ENCODE measurements at places on chromosomes 1 and 21.

GRCh38 chr1:39761557-39762260, 9.4 kb downstream of the OXCT2 start:
- H3K4me3 ChIP-seq = no peak overlapping the region
- H3K27me3 ChIP-seq = no peaks in the 10 kb centered on the region
- no peaks in the 10 kb centered on the region for H3K4me1 ChIP-seq
- no peak overlapping the region for H3K27ac ChIP-seq
- DNase-seq = no peak

- H3K4me1 ChIP-seq = peaks cover 8% of the 10 kb centered on the region
- H3K27me3 ChIP-seq = no peaks in the 10 kb centered on the region
- no peak for DNase-seq
Observed at GRCh38 chr1:56450004-56450666, 129.2 kb downstream of the PLPP3 start.

- DNase-seq = no peak
- no peaks in the 10 kb centered on the region for H3K4me1 ChIP-seq
- H3K27ac ChIP-seq = no peak overlapping the region
- no peaks in the 10 kb centered on the region for H3K36me3 ChIP-seq
- H3K4me3 ChIP-seq = no peak overlapping the region
Observed at GRCh38 chr1:230589951-230590350, 52.3 kb upstream of the COG2 start.

- no peak overlapping the region for H3K27ac ChIP-seq
- no peak for DNase-seq
- no peaks in the 10 kb centered on the region for H3K36me3 ChIP-seq
- H3K27me3 ChIP-seq = no peaks in the 10 kb centered on the region
- H3K4me1 ChIP-seq = no peaks in the 10 kb centered on the region
Observed at GRCh38 chr1:226414098-226414698, 6.3 kb upstream of the PARP1 start.

DNA sequence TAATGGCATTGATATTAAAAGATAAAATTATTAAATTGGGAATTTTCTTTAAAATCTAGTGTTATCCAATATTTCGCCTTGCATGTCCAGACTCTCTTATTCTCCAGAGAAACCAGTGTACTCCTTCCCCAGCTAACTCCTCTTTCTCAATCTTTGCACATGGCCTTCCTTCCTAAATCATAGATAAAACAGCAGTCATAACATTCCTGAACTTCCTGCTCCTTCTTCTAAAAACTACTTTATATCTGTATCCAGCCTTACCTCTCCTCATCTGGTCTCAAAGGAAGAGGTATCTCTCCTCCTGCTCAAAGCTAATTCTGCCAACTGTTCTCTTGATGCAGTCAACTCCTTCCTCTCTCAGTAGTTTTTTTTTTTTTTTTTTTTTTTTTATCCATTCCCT, 39.5 kb upstream of the NEK7 start:
- no peaks in the 10 kb centered on the region for H3K27me3 ChIP-seq
- no peaks in the 10 kb centered on the region for H3K4me1 ChIP-seq
- no peaks in the 10 kb centered on the region for H3K36me3 ChIP-seq
- H3K4me3 ChIP-seq = no peak overlapping the region

GRCh38 chr21:44741921-44742320, 30.5 kb upstream of the TSPEAR start:
- no peaks in the 10 kb centered on the region for H3K4me1 ChIP-seq
- no peaks in the 10 kb centered on the region for H3K36me3 ChIP-seq
- no peak overlapping the region for H3K27ac ChIP-seq
- DNase-seq = no peak
- H3K27me3 ChIP-seq = no peaks in the 10 kb centered on the region
- H3K4me3 ChIP-seq = no peak overlapping the region

DNA sequence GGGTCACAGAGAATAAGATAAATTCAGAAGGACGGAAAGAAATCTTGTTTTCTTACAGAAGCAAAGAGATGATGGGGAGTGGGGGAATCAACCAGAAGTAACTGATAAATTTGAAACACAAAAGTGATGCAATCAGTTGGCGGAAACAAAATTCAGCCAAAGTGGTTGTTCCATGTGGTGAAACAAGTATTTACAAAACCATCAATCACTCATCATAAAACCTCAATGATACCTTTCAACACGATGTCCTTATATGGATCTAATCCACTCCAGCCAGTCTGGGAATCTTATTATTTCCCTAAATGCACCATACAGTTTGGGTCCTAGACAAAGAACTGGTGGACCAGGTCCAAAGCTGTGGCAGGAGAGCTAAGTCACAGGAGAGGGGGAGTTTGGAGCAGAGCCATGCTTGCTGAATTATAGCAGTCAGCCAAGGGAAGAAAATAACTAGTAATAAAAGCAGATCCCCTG, 303.8 kb upstream of the LRRC7 start:
- H3K4me1 ChIP-seq = peaks cover 4% of the 10 kb centered on the region
- H3K4me3 ChIP-seq = no peak overlapping the region
- no peak overlapping the region for H3K27ac ChIP-seq
- DNase-seq = no peak
- H3K27me3 ChIP-seq = no peaks in the 10 kb centered on the region

DNA sequence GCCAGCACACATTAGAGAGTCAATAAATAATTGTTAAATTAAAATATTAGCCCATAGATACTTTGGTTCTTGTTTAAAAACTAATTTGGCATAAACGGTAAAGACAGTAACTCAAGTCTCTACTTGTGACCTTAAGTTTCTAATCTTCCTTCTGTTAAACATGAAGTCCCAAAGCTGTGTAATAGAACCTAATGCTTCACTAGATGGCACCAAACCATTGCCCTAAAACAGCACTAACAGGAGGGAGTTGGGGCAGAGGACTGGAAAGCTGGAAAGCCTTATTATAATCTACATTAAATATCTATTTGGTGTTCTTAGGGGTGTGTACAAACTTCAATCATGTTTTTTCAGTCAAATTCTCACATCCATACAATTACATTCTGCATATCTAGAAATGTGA, 176.7 kb downstream of the OLFM3 start:
- H3K4me3 ChIP-seq = no peak overlapping the region
- H3K27ac ChIP-seq = no peak overlapping the region
- no peaks in the 10 kb centered on the region for H3K27me3 ChIP-seq
- DNase-seq = no peak
- no peaks in the 10 kb centered on the region for H3K4me1 ChIP-seq

GRCh38 chr21:39046236-39046916, 136.9 kb downstream of the PSMG1 start:
- no peak overlapping the region for H3K4me3 ChIP-seq
- H3K36me3 ChIP-seq = no peaks in the 10 kb centered on the region
- DNase-seq = peak; percentile 61
- no peaks in the 10 kb centered on the region for H3K27me3 ChIP-seq
- no peak overlapping the region for H3K27ac ChIP-seq
- no peaks in the 10 kb centered on the region for H3K4me1 ChIP-seq

DNA sequence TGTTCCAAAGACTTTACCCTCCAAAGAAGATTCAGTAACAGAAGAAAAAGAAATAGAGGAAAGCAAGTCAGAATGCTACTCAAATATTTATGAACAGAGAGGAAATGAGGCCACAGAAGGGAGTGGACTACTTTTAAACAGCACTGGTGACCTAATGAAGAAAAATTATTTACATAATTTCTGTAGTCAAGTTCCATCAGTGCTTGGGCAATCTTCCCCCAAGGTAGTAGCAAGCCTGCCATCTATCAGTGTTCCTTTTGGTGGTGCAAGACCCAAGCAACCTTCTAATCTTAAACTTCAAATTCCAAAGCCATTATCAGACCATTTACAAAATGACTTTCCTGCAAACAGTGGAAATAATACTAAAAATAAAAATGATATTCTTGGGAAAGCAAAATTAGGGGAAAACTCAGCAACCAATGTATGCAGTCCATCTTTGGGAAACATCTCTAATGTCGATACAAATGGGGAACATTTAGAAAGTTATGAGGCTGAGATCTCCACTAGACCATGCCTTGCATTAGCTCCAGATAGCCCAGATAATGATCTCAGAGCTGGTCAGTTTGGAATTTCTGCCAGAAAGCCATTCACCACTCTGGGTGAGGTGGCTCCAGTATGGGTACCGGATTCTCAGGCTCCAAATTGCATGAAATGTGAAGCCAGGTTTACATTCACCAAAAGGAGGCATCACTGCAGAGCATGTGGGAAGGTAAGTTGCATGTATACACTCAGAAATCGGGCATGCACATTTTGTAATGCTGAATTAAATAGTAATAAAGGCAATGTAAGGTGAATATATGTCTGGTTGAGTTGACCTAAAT, 97.2 kb downstream of the ZFYVE9 start:
- no peaks in the 10 kb centered on the region for H3K27me3 ChIP-seq
- H3K4me3 ChIP-seq = no peak overlapping the region
- peaks cover 2% of the 10 kb centered on the region for H3K36me3 ChIP-seq

DNA sequence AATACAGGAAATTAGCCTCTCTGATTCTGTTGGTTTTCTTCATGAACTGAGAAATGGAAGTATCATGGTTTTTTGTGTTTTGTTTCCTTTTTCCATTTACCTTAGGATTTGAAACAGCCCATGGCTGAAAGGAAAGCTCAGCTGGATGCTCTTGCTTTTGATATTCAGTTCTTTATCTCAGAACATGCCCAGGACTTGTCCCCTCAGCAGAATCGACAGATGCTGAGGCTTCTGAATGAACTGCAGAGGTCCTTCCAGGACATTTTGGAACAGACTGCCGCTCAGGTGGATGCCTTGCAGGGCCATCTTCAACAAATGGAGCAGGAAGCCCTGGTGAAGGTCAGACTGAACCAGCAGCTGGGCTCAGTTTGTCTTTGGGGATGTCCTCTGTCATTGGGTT, 142.4 kb downstream of the MACF1 start:
- peaks cover 16% of the 10 kb centered on the region for H3K36me3 ChIP-seq
- H3K27ac ChIP-seq = no peak overlapping the region
- no peak for DNase-seq

DNA sequence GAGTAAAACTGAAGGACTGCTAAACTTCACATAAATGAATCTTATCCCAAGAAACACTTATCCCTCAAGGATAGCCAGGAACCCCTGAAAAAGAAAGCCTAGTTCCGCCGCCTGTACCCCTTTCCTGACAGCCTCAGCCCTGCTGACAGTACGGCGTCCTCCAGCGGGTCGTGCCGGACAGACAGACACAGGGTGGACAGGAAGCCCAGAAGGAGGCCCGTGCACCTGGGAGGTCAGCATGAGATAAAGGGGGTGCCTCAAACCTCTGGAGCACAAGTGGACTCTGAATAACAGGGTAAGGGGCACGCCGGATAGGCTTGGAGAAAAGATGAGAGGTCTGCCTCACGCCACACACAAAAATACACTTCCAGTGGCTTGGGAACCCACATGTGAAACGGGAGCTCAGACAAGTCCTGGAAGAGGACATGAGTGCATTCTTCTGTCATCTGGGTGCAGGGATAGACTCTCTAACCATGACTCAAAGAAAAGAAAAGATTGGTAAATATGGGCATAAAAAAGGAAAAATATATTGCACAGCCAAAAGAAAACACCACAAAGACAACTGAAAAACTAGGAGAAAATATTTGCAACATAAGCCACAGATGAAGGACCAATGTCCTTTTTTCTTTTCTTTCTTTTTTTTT, 17.3 kb upstream of the ADARB1 start:
- no peaks in the 10 kb centered on the region for H3K27me3 ChIP-seq
- no peak overlapping the region for H3K27ac ChIP-seq
- H3K4me3 ChIP-seq = no peak overlapping the region

- DNase-seq = no peak
- H3K4me3 ChIP-seq = no peak overlapping the region
- no peaks in the 10 kb centered on the region for H3K4me1 ChIP-seq
Observed at GRCh38 chr21:29893687-29894086, 46.1 kb downstream of the GRIK1 start.

- H3K4me1 ChIP-seq = no peaks in the 10 kb centered on the region
- no peak overlapping the region for H3K27ac ChIP-seq
- H3K4me3 ChIP-seq = no peak overlapping the region
- H3K27me3 ChIP-seq = no peaks in the 10 kb centered on the region
- no peak for DNase-seq
Observed at GRCh38 chr1:87513255-87513654, 184.6 kb downstream of the LMO4 start.

- H3K36me3 ChIP-seq = no peaks in the 10 kb centered on the region
- no peaks in the 10 kb centered on the region for H3K27me3 ChIP-seq
- no peak overlapping the region for H3K27ac ChIP-seq
- no peak for DNase-seq
- H3K4me3 ChIP-seq = no peak overlapping the region
Observed at GRCh38 chr1:115408533-115408932, 70.5 kb upstream of the NGF start.

DNA sequence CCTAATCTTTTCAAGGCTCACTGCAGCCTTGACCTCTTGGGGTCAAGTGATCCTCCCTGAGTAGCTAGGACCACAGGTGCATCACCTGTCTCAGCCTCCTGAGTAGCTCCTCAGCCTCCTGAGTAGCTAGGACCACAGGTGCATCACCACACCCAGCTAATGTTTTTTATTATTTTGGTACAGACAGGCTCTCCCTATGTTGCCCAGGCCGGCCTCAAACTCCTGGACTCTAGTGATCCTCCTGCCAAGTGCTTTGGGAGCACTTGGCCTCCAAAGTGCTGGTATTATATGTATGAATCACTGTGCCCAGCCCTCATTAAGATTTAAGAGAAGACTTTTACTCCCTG, 58.5 kb upstream of the S1PR1 start:
- H3K36me3 ChIP-seq = no peaks in the 10 kb centered on the region
- DNase-seq = no peak
- H3K27ac ChIP-seq = no peak overlapping the region

- H3K4me1 ChIP-seq = no peaks in the 10 kb centered on the region
- H3K27me3 ChIP-seq = no peaks in the 10 kb centered on the region
- no peak overlapping the region for H3K4me3 ChIP-seq
- no peak overlapping the region for H3K27ac ChIP-seq
- H3K36me3 ChIP-seq = no peaks in the 10 kb centered on the region
- DNase-seq = no peak
Observed at GRCh38 chr1:99647490-99647889, 1.6 kb downstream of the PALMD start.

- no peak overlapping the region for H3K4me3 ChIP-seq
- peaks cover 3% of the 10 kb centered on the region for H3K4me1 ChIP-seq
- no peaks in the 10 kb centered on the region for H3K27me3 ChIP-seq
- no peak overlapping the region for H3K27ac ChIP-seq
- DNase-seq = no peak
Observed at GRCh38 chr1:29171521-29171920, 10.2 kb downstream of the SRSF4 start.

DNA sequence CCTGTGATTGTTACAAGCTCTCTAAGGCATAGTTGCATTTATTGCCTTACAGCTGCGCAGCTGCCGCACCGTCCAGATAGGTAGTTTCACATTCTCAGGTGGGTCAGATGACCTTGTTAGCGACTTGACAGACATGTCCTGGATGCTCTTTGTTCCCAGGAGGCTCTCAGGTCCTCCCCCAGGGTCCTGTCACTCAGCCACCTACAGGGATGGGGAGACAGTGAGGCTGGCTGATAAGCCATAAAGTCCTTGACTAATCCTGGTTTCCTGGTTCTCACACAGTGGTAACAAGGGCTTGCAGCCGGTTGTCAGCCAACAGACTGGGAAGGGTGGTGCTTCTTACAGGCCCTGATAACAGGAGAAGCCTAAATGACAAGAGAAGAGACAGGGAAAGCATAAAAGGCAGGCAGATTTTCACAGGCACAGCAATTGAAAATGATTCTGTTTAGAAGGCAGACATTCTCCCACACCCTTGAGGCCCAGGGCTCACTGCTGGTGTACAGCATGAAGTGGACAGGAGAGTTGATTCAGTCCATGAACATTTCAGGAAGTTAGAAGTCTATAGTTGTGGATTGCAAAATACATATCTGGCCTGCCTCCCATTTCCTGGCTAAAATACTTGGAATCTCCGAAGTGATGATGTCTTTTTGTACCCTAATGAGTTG, 2.9 kb downstream of the ARF1 start:
- no peaks in the 10 kb centered on the region for H3K36me3 ChIP-seq
- peak; percentile 45 for DNase-seq
- H3K27ac ChIP-seq = no peak overlapping the region
- peaks cover 2% of the 10 kb centered on the region for H3K4me1 ChIP-seq
- H3K4me3 ChIP-seq = no peak overlapping the region
